ENCODE measurements at places on chromosomes 12 and 14.

GRCh38 chr12:1738446-1738845 is 47.6 kb downstream of the ADIPOR2 start:
- DNase-seq = no peak

DNA sequence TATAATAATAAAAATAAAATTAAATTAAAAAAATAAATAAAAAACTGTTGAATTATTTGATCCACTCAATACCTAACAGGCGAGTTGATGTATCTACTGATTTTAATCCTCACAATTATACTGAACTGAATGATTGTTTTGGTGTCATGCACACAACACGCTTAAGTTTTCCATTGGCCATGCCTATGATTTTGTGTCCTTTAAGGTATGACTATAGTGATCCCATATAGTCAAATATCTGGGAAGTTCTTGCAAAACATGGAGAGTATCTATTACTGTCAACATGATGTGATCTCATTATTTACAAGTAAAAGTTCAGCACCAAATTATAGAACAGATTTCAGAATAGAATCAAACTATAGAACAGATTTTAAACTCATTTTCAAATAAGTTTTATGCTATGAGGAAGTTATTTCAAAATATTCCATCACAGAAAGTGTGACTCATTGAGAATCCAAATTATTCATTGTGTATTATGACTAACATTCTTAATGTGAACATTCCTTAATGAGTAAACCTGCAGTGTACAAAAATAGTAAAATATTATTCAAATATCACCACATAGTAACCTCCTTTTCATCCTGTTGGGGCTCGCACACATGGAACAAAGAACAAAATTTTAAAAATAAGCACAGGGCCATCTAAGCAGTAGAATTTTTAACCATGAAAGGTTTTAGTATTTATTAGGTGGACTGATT is 190.4 kb downstream of the SLC25A21 start:
- no peak for DNase-seq

- DNase-seq = no peak
Measured at GRCh38 chr12:107775093-107775721, 703 bp downstream of the ASCL4 start.

GRCh38 chr12:3274664-3275063 is 197.5 kb downstream of the TSPAN9 start:
- no peak for DNase-seq

DNA sequence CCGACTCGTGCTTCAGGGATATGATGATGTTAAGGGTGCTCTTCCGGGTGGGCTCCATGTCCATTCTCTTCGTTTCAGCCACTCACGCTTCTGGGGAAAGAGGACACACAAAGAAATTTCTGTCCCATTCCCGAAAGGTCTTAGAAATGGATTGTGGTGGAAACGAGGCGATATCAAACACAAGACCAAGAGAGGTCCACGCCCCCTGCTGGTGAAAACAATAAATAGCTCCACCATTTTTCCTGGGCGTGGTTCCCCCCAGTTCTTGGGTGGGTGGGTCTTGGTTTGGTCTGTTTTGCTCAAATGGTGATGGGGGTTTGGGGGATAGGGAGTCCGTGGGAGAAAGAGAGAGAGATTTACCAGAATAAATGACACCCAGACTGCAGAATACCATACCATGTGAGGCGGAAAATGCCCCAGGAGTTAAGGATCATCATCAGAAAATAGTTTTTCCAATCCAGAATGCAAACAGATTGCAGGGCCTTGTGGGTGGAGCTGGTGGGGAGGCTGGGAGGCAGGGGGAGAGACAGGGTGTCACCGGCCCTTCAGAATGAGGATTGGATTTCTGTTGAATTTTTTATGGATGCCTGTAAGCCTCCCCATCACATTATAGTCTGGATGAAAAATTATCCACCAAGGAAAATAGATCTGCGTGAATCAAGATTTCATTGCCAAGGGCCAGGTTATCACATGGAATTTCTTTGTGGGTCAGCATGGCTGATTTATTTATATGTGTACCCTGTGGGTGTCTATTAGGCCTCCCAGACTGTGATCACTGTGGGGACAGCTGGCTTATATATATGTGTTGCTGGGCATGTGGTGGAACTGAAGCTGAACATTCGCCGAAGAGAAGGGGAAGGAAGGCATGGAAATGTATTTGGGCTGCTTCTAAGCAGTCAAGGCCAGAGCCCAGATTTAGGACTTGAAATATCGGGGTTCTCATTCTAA is 55.8 kb downstream of the SRRM4 start:
- DNase-seq = no peak

DNA sequence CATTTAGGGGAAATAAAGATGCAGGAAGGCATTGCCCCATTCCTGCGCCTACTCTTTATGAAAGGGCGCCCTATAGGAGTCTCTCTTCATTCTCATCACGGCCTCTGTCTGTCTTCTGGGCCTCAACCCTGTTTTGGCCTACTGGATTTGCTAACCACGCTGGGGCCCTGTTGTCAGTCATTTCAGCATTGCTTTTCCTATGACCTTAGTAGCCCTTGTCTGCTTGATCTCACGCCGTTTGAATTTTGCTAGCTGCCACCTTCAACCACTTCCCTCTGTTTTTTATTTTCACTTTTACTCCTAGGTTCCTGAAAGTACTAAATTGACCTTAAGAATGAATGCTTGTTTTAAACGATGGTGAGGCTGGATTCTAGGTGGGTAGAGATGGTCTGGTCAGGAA is 139.0 kb downstream of the SYNE2 start:
- no peak for DNase-seq

DNA sequence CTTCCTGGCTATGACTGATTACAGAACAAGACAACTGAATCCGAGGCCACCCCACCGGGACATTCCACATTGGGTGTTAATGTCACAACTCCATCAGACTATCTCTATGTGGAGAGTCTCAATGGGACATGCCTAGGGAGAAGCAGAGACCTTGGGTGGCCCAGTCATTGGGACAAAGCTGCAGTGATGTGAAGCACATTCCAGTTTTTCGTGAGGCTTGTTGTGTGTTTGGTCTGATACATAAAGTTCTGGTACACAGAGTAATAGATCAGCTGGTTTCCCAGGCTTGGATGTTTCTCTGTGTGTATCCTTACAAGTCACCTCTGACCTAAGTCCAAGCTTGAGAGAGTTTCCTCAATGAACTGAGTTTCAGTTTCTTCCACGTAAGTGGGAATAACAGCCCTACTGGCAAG is 42.3 kb downstream of the CPM start:
- DNase-seq = no peak

DNA sequence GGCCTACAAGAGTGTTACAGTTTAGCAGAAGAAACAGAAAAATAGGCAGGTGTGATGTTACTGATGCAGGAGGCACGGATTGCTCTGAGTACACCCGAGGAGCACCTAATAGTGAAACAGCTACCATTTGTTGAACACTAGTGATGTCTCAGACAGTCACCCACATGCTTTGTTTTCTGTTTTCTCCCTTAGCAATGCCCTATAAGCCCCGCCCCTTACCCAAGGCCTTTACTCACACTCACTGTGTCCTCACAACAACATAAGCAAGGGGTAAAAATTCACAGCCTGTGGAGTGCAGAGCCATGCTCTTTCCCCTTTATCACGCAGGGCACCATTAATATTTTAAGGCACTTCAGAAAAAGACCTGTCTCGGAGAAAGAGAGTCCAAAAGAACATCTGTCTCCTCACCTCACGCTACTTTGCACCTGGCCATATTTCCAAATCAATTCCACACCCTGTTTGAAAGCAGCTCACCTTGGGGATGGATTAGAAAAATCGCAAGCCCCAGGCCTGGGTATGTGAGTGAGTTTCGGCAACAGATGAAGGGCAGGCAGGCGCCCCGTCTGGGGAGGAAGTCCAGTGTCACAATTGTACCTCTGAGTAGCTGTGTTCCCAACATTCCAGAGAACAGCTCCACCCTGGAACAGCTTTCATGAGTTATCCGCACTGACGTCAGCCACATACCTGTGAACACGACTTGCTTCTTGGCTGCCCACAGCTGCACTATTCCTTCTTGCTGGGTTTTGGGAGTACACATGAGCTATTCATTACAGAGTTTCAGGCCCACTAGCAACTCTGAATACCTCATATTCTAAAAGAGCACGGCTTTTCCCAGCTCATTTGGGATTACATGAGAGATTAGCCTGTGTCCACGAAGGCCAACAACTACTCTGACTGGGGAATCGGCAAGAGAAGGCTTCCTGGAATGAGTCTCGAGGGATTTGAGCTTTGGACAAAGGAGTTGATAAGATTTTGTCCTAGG is 26.0 kb downstream of the MAPK1IP1L start:
- DNase-seq = no peak

DNA sequence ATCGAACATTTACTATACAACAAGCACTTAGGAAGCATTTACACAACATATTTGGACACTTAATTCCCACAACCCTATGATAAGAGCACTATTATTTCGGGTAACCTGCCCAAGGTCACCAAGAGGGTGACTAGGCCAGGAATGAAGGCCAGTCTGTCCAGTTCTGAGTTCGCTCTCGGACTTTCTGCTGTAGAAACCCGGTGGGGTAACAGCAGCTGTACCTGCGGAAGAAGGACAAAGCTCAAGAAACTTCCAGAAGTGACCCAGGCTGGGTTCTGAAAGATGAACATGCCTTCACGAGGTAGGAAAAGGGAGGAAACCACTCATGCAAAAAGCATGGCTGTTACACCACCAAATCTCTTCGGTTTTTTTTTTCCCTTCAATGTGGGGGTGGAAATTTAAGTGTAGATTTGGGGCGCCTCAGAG is 10.8 kb downstream of the PLA2G1B start:
- no peak for DNase-seq

GRCh38 chr12:58815235-58815634 is 105.1 kb downstream of the LRIG3 start:
- DNase-seq = no peak

GRCh38 chr14:74804219-74804825 is 41.2 kb downstream of the YLPM1 start:
- no peak for DNase-seq

DNA sequence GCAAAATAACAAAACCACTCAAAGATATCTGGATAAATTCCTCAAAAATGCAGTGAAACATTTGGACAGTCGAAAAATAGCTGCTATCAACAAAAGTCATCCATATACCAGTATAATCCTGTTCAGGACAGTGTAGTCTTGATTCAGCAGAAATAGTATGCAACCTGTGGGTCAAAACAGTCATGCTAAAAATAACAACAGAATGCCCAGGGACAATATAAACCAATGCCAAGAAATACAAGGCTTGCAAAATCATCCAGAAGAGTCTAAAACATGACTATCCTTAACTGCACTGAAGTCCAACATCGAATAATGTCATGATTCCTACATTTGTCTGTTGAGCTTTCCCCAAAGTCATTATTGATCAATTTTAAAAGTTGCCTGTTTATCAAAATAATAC is 425.9 kb downstream of the FSCB start:
- DNase-seq = no peak

- no peak for DNase-seq
Measured at GRCh38 chr12:107610021-107610859, 75.4 kb upstream of the PWP1 start.

GRCh38 chr12:63132201-63132600 is 18.8 kb downstream of the AVPR1A start:
- no peak for DNase-seq

- no peak for DNase-seq
Measured at GRCh38 chr12:14959463-14959862, 1.9 kb downstream of the ARHGDIB start.

DNA sequence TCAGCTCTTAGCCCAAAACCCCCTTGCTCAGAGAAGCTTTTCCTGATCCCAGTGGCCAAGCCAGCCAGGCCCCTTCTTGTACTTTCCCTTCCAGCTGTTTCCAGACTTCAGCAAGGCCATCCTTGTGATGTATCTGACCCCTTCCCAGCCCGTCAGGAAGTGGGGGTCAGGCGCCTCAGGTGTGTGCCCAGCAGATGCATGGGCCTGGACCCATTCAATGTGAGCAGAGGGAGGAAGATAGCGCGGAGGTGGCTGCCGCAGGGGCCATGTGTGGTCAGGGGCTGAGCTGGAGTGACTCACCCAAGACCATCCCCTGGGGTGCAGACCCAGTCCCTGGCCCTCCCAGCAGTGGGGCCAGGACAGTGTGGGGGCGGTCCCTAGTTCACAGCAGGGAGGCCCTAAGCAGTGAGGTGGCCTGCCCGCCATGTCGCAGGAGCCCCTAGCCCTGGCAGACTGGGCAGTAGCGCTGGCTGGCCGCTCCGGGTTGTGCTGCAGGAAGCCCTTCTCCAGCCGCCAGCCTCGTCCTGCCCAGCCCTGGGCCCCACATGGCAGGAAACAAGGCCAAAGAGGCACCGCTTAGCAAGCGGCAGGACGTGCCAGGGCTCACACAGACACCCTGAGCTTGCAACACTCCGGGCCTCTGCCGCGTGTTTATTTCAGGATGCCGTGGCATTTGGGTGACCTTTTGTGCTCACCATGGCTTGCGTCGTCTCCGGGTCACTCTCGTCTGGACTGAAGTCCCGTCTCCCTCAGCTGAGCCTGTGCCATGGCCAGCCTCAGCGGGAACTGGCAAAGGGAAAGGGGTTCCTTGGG is 12.0 kb downstream of the ADSS1 start:
- DNase-seq = no peak

DNA sequence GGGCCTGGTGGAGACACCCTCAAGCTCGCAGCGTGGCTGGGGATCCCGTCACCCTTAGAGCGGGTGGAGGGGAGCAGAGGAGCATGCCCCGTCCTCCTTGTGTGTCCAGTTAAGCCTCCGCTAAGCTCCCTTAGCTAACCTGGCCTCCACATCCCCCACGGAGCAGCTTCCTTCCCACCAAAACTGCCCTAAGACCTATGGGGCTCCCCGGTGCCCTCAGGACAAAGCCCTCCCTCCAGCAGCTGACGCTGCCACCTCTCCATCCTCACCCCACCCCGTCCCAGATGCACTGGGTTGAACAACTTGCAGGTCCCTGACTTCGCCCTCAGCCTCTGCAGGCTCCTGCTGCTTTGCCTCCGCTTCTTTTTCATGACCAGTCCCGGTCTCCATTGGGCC is 4.0 kb downstream of the AHNAK2 start:
- no peak for DNase-seq

GRCh38 chr12:93266-94005 is 26.9 kb downstream of the IQSEC3 start:
- DNase-seq = no peak

- DNase-seq = no peak
Measured at GRCh38 chr12:70828351-70828750, 92.2 kb downstream of the PTPRR start.

GRCh38 chr14:59013672-59014298 is 174.7 kb upstream of the DAAM1 start:
- DNase-seq = no peak

DNA sequence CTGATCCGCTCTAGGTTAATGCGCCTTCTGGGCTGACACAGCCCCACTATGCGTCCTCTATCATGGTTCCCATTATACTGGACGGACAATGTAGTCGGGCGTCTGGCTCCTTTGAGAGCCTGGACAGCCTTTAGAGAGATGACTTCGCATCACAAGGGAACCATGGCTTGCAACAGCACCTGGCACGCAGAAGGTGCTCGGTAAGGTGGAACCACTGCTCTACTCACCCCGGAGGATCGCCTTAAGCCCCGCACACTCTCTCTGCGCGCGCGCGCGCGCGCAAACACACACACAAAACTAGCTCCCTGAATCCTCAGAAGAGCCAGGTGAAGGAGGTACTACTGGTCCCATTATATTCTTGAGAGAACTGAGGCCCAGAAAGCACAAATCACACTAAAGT is 7.1 kb downstream of the MAP3K12 start:
- DNase-seq = no peak

GRCh38 chr12:109937371-109937770 is 37.3 kb downstream of the TCHP start:
- DNase-seq = no peak
